RWPE1 (cell line): ENCODE measurements at places on chromosomes 11 and 22.
A peak's percentile ranks its signal among the peaks of the same experiment; 100 is the strongest.

GRCh38 chr11:47179655-47179991, 2.9 kb upstream of the ARFGAP2 start:
- no peak for DNase-seq

DNA sequence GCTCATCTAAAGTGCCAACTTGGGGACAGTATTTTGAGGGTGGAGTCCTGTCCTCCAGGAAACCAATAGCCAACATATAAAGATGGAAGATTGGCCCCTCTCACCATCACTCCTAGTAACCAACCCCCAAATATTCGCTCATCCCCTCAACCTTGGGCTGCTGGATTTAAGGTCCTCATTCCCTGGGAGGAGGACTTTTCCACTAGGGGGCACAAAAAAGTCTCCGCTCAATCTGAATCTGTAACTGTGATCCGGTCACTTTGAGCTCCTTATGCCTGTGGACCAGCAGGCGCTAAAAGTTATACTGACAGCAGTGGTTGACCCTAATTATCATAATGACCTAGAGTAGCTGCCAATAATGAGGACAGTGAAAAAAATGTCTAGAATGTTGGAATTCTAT, 20.5 kb upstream of the CLPB start:
- no peak for DNase-seq

DNA sequence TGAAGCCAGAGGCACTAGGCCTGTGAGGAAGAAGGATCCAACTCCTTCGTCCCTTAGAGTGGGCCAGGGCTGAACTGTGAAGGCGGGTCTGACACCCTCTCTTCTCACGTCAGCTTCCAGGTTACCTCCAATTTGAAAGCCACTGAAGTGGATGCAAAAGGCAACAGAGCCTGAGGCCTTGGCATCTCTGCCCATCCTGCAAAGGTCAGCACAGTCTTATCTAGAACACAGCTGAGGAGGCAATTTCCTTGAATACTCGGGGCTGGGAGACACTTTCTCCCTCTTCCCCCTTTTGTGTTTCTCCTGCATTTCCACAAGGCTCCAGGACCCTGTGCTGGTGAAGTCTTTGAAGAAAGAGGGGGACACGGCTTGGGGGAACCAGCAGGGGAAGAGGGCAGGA, 91.6 kb upstream of the PAX6 start:
- DNase-seq: no peak

- DNase-seq: peak; percentile 82
Measured at GRCh38 chr22:29907753-29908515, 25.0 kb downstream of the MTMR3 start.

- DNase-seq: no peak
Measured at GRCh38 chr11:61353131-61354067, 8.3 kb downstream of the CYB561A3 start.

DNA sequence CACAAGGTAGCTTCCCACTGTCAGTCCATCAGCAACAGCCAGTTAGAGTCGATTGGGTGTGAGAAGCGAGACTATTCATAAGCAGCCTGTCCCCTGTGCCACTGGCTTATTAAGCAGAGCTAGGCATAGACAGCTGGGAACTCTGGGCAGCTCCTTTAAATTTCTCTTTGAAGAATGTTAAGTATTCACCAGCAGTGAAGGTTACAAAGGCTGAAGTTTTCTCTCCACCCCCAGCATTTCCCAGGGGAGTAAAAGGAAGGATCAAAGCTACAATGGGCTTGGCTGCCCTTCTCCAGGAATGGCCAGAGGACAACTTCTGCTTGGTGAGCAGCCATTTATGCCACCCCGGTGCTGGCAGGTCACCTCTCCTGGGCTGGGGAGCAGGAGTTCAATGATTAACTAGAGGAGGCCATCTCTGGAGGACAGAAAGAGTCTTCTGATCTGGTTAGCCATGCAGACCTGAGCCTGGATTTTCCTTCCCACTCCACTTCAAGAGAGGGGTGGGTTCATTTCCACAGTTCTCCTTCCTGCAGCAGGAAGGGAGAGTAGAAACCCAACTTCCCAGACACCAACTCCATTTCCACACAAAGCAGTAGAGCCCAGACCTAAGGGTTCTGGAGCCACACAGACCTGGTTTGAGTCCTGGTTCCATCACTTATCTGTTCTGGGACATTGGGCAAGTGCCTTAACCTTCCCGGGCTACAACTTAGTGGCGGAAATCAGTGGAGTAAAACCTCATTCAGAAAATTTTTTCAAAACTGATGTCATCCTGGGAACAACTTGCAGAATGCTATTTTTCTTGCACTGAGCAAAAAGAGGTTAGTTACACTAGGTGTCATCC, 22.6 kb downstream of the POU2AF3 start:
- DNase-seq: no peak

DNA sequence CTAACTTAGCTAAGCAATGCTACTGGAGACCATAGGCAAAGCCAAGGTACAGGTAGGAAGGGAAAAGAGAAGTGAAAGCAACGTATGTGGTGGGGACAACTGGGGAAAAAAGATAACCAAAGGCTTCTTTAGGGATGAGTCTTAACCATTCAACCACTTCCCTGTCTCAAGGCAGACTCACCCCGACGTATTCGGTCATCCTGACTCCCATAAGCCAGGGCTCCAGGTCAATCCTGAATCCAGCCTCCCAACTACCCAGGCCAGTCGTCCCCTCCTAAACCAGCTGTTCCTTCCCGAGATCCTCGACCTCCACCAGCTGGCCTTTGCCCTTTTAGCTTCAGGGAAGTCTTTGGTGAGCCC, 330 bp downstream of the ACP2 start:
- no peak for DNase-seq

DNA sequence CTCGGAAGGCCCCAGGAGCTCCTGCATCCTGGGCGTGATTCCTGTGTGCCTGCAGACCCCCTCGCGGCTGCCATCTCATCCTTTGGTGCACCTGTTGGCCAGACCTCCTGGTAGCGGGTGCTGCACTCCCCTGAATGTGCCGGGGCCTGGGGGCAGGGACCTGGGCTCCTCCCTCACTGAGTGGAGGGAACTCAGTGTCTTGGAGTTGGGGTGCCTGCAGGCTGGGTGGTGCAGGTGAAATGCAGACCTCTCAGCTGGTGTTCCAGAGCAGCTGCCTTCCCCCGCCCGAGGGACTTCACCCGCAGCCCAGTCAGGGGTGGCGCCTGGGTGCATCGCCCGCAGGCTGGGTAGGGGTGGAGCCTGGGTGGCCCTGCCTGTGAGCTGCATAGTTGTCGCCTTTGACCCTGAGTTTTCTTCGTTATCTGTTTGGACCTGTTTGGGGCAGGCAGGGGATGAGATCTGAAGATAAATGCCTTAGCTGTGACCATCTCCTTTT, 31.4 kb downstream of the LRP5 start:
- no peak for DNase-seq

DNA sequence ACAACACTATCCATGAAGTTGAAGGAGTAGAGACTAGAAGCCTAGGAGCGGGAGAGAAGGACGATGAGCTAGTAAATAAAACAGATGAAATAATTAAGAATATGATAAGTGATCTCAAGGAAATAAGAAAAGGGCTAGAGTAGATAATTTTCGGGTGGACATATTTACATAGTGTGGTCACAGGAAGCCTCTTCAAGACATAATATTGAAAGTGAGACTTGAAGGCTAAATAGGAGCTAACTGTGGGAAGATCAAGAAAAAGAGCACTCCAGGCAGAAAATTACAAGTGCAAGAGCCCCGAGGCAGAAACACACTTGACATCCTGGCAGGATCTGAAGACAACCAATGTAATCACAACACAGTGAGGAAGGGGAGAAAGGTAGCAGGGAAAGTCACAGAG, 11.9 kb upstream of the PPFIBP2 start:
- DNase-seq: no peak

- DNase-seq: no peak
Measured at GRCh38 chr11:122050021-122050690, 65.9 kb downstream of the BLID start.

- no peak for DNase-seq
Measured at GRCh38 chr11:85854212-85854556, 999 bp upstream of the CCDC83 start.

GRCh38 chr11:92638678-92639077, 330.8 kb upstream of the MTNR1B start:
- DNase-seq: no peak

GRCh38 chr22:27560781-27561180, 240.8 kb downstream of the MN1 start:
- no peak for DNase-seq

DNA sequence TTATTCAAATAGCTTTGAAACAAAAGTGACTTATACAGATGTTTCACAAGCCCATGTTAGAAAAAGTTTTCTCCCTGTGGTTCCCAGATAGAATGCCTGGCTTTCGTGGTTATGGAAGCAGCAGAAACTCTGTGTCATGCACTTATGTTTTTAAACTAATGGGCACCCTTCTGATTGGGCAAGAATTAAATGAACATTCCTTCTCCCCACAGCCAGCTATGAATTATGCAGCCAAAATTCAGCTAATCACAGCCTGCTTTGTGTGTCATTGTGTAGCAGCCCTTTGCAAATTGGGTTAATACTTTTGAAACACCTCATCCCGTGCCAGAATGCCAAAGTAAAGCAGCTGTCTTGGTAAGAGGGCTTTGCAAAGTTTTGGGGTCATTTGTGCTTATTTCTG, 46.9 kb downstream of the PANX1 start:
- peak; percentile 25 for DNase-seq

DNA sequence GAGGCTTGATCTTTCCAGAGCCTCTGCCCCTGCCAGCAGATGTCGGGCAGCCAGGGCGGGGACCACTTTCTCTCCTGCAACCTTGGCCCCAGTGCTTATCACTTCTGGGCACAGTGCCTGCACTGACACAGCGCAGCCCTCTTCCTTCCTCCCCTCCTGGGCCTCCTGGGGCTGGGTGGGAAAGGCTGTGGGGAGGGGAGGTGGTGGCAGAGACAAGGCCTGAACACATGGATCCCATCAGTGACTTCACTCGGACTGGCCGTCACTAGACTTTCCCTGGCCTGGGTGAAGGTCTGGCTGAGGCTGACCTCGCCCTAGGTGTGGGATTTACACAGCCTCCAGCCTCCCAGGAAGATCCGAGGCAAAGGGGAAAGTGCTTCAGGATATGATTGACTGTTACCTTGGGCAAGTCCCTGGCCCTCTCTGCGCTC, 68.1 kb downstream of the LRRC32 start:
- no peak for DNase-seq

- DNase-seq: peak; percentile 90
Measured at GRCh38 chr11:2933375-2934020, 4.3 kb upstream of the PHLDA2 start.

- peak; percentile 13 for DNase-seq
Measured at GRCh38 chr11:16843294-16843693, 104.8 kb downstream of the C11orf58 start.

DNA sequence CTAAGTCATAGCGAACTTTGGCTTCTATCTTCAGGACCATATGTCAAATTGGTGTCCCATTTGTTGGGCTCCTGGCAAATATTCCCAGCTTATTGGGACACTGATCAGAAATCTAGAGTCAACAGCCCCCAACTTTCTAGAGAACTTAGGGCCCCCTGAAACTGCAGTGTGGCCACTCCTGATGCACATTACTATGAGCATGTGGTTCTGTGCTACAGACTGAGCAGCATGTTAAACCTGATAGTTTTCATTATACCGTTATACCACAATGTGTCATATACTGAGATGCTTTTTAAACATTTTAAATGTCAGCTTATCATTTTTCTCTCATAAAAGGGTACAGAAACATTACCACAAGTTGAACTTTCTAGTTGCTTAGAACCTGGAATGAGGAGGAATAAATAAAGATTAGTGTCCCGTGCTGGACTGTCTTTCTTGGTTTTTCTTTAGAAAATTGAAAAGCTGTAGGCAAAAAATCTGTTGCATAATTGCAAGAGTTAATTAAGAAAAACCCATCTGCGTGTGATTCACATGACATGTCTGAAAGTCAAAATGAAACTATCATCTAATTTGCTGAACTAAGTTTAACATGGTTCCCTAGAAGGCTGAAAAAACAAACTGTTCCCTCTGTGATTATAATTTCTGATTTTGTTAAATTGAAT, 16.4 kb upstream of the CTSC start:
- DNase-seq: no peak

GRCh38 chr11:116537709-116538108, 235.1 kb downstream of the BUD13 start:
- DNase-seq: no peak

GRCh38 chr22:26615149-26615548, 2.7 kb downstream of the CRYBB1 start:
- DNase-seq: no peak

DNA sequence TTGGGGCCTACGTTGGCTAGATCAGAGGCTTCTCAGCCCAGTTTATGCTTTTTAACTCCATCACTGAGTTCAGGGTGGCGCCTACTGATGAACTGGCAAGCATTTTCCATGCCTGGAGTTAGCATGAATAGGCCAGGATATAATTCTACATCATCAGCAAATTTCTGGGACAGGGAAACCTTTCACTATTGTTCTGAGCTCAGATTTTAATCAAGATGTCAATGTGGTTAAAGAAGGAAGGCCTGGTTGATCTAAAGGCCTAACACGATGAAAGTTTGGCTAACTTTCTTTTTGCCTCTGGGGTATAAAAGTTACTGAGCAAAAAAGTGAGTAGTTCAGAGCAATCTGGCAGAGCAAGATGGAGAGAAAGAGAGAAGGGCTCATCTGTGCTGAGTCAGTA, 21.7 kb upstream of the IFITM3 start:
- no peak for DNase-seq

- DNase-seq: no peak
Measured at GRCh38 chr11:62842171-62842741, 2.9 kb upstream of the WDR74 start.

GRCh38 chr22:32862083-32862482, 60.6 kb downstream of the TIMP3 start:
- DNase-seq: no peak

- no peak for DNase-seq
Measured at GRCh38 chr11:27440090-27440489, 32.5 kb downstream of the LGR4 start.

GRCh38 chr22:28600546-28601143, 79.0 kb downstream of the TTC28 start:
- DNase-seq: peak; percentile 16

DNA sequence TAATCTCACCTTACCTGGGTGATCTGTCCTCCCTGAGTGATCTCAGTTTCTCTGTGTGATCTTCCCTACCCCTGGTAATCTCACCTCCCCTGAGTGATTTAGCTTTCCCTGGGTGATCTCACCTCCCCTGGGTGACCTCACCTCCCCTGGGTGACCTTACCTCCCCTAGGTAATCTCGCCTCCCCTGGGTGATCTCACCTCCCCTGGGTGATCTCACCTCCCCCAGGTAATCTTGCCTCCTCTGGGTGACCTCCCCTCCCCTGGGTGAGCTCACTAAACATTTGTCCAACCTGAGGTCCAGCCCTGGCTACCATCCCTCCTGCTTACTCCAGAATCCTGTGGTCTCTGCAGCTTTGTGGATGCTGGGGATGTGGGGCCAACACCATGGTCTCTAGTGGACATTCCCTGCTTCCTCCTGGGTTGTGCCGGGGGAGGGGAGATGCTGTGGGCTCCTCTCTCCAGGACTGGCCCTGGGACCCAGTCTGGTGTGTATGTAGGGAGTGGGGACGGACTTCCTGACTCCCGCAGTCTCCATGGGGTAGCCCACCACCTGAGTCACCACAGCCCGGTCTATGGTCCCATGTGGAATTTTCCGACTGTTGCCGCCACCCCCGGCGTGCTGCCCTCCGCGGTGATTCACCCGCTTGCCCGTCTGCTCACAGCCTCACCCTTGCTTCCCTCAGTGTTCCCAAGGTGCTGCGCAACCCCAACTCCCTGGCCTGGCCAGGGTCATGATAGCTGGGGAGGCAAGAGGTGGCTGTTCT, 9.9 kb downstream of the LSP1 start:
- peak; percentile 54 for DNase-seq
